Nephron progenitor cell (in vitro differentiated cells): ENCODE measurements at places on chromosomes 7 and 10.

GRCh38 chr7:125423458-125424155 lies 494.0 kb upstream of the POT1 start:
- no peak for DNase-seq

- no peak for DNase-seq
These were observed 76.1 kb downstream of the POLL start for GRCh38 chr10:101511938-101512337.

DNA sequence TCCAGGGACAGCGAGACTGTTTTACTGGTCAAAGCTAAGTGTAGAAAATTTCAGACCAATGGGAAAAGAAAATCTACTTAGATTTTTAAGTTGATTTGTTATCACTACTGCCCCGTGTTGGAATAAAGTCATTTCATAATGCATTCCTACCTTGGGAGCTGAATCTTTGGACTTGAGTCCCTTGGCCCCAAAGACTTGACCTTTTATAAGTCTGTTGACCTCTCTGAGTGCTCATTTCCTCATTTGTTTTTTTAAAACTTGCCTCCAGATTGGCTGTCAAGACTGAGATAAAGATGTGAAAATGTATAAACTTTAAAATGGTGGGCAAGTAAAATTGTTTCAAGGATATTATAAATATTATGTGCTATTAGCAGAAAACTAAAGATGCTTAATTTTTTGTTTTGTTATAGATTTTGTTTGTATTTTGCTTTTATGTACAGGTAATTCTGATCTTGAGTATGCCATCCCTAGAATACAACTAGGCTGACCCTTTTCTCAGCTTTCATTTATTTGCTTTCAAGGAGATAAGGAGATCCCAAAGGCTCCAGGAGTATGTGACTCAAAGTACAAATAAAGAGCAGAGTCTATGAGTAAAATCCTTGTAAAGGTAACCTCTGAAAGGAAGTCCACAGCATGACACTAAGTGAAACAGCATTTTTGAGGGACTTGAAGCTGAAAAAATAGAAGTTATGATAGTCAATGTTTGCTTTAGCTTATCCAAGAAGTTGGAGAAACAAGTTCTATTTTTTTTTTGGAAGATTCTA lies 54.6 kb downstream of the TMEM26 start:
- no peak for DNase-seq

DNA sequence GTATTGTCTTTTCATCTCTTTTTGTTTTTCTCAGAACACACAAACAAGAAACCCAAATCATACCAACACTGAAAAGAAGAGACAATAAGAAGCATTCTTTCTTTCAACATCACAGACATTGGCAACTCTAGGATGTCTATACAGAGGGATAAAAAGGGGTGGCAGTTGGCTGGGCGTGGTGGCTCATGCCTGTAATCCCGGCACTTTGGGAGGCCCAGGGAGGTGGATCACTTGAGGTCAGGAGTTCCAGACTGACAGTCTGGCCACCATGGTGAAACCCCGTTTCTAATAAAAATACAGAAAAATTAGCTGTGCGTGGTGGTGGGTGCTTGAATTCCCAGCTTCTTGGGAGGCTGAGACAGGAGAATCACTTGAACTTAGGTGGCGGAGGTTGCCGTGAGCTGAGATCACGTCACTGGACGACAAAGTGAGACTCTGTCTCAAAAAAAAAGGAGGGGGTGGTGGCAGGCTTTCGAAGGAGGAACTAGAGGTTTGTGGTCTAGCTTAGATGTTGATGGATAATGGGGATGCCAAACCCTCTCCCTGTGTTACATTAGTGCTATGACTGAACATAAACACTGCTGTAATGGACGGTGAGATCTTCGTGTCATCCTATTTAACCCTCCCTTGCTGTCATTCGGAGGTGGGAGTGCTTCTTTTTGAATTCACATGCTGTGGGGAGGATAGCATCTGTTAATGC lies 9.4 kb downstream of the CNNM2 start:
- DNase-seq: no peak

DNA sequence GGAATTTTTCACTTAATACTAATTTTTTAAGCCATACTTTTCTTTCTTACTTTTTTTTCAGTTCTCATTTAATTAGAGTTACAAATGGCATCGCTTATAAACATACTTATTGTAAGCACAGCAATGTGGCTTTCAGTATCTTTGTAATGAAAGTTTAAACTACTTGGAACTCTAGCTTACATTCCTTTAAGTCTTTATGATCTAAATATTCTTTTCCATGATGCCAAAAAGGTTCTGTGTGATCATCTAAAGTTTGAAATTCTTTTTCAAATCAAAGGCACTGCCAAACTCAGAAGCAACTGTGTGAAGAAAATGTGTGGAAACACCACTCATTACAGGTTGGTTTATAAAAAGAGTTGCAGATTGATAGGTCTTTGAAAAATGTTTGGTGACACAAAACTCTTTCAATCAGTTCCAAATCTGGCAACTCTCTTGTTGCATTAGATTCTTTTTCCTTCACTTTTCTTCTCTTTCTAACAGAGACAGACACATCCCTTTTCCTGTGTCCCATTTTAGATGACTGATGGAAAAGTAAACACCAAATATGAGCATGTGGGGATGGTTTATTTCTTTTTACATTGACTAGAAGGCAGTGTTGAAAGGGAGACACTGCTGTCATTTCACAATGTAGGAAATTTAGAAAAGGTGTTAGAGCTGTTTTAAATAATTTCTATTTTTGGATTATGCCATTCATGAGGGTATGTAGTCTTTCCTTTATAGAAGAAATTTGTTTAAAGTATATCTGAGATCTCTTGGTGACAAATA lies 392.3 kb downstream of the SUGCT start:
- DNase-seq: no peak
